Activated naive CD8-positive, alpha-beta T cell treated with anti-CD3 and anti-CD28 coated beads, Interleukin-2, amount 10 ng/mL, durations not matched to agents 7 days and 5 days (primary cell): ENCODE measurements at places on chromosomes 3 and 15. TPM values are rescaled to one million over a fixed set of nuclear protein-coding genes. Genes with fewer than 3 reads are reported as not detected.
A peak's percentile ranks its signal among the peaks of the same experiment; 100 is the strongest.

ZBBX gene
- not detected for total RNA-seq

DNA sequence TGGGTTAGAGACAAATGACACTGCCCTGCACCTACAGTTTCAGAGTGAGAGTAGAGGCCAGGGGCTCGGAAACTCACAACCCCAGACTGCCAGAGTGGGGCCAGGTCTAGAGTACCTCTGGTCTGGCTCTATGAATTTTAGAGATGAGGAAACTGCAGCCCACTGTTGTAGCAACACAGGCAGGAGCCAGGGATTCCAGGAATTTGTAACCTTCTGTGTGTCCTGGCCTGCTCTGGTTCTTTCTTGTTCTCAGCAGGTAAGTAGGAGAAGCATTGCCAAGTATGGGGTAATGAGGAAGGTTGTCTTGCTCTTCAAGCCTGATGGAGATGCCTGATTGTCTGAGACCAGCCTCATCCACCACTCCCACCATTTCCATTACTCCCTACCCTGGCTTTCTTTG is 221.8 kb downstream of the UACA start:
- H3K27me3 ChIP-seq, result peaks cover 8% of the 10 kb centered on the region
- peaks cover 20% of the 10 kb centered on the region for H3K4me1 ChIP-seq
- no peak overlapping the region for H3K27ac ChIP-seq
- H3K36me3 ChIP-seq, result peaks cover 4% of the 10 kb centered on the region

DNA sequence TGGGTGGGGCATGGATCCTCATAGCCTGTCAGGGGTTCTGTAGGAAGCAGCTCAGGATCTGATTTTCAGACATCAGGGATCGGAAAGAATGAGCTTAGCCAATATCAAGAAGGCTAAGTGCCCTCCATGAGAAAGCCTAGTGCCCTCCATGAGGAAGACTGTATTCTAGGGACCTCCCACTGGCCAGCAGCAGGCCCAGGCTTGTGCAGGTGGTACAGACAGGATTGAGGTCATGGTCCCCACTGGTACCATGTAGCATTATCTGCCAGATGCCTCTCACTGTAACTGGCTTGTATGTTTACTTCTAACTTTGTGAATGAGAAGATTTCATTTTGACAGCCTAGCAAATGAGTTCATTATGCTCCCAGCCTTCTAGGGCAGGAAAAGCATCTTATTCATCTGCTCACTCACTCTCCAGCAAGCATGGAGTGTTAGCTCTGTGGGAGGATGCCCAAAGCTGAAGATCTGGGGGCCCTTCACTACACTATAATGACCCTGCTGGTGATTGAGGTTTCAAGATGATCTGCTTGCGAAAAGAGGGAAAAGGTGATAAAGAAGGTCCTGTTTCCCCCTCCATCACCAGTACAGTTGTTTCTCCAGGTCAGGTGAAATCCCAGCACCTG is 7.5 kb downstream of the EPHB1 start:
- peaks cover 55% of the 10 kb centered on the region for H3K27me3 ChIP-seq
- peaks cover 6% of the 10 kb centered on the region for H3K36me3 ChIP-seq

DNA sequence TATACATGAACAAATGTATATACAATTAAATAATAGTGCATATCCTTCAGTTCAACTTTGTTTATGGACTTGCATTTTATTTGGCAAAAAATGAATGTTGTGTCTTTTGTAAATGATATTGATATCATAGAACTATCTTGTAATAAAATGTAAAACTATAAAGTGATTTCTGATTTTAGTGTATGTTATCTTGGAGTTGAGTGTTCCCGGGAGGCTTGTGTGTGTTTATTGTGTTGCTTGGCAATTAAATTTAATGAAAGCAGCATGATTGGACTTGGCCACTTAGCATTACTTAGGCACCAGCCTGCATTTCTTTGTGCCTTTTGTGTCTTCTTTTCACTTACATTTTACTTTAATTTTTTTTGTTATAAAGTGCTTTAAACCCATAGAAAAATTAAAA is 10.6 kb downstream of the ARHGEF26 start:
- peaks cover 1% of the 10 kb centered on the region for H3K4me1 ChIP-seq
- no peak overlapping the region for H3K4me3 ChIP-seq
- H3K36me3 ChIP-seq, result no peaks in the 10 kb centered on the region
- peaks cover 12% of the 10 kb centered on the region for H3K27me3 ChIP-seq

GRCh38 chr3:171810629-171811294 is 479 bp upstream of the PLD1 start:
- no peak overlapping the region for H3K27ac ChIP-seq
- peak overlapping the region; percentile 85 for H3K4me3 ChIP-seq
- H3K4me1 ChIP-seq, result peaks cover 15% of the 10 kb centered on the region
- DNase-seq, result no peak

SIDT1 gene
- 50.6 TPM for total RNA-seq
